ENCODE measurements at places on chromosomes 5 and 9.

- DNase-seq = no peak
- no peak overlapping the region for H3K4me3 ChIP-seq
- no peak overlapping the region for H3K27ac ChIP-seq
Observed at GRCh38 chr5:123300266-123300665, 122.9 kb downstream of the CEP120 start.

GRCh38 chr5:80374188-80374587 is 33.7 kb upstream of the ZFYVE16 start:
- DNase-seq = no peak
- H3K4me3 ChIP-seq = no peak overlapping the region
- no peak overlapping the region for H3K27ac ChIP-seq
- H3K36me3 ChIP-seq = no peaks in the 10 kb centered on the region

- no peaks in the 10 kb centered on the region for H3K36me3 ChIP-seq
- H3K4me3 ChIP-seq = no peak overlapping the region
- H3K27ac ChIP-seq = no peak overlapping the region
- no peaks in the 10 kb centered on the region for H3K4me1 ChIP-seq
Observed at GRCh38 chr5:92401492-92401891, 1018.4 kb upstream of the ARRDC3 start.

- no peaks in the 10 kb centered on the region for H3K27me3 ChIP-seq
- no peaks in the 10 kb centered on the region for H3K4me1 ChIP-seq
- no peak overlapping the region for H3K27ac ChIP-seq
- H3K4me3 ChIP-seq = no peak overlapping the region
Observed at GRCh38 chr5:116265471-116265870, 180.6 kb downstream of the COMMD10 start.

- DNase-seq = no peak
- peaks cover 5% of the 10 kb centered on the region for H3K4me1 ChIP-seq
- no peak overlapping the region for H3K27ac ChIP-seq
- no peak overlapping the region for H3K4me3 ChIP-seq
- peaks cover 46% of the 10 kb centered on the region for H3K27me3 ChIP-seq
- no peaks in the 10 kb centered on the region for H3K36me3 ChIP-seq
Observed at GRCh38 chr9:121734465-121734864, 83.0 kb downstream of the DAB2IP start.

DNA sequence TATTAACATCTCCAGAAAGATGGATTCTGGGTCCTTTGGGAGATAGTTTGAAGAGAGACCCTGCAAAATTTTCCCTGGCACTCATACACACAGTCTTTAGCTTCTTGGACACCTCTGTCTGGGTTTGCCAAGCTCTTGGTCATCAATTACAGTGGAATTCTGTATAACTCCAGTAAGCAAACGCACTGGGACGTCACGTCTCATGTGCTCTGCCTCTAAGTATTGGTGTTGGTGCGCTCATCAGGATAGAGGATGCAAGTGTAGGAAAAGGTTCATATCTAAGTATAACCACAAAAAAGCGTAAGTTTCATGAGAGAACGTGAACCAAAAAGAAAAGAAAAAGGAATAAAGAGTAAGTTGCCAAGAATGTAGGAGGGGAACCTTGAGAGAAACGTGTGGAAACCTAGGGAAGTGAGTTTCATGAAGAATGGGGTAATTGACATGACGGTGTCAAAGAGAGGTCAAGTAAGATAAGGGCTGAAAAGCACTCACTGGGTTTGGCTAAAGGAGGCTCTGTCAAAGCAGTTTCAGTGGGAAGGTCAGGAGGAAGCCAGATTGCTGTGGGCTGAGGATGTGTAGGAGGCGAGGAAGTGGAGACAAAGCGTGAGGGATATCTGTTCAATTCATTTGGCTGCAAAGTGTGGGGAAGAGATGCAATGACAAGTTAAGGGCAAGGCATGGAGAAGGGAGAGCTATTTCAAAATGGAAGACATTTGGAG is 92.7 kb downstream of the RAD23B start:
- H3K27ac ChIP-seq = no peak overlapping the region
- no peak overlapping the region for H3K4me3 ChIP-seq
- no peaks in the 10 kb centered on the region for H3K4me1 ChIP-seq
- no peaks in the 10 kb centered on the region for H3K36me3 ChIP-seq
- peaks cover 4% of the 10 kb centered on the region for H3K27me3 ChIP-seq

DNA sequence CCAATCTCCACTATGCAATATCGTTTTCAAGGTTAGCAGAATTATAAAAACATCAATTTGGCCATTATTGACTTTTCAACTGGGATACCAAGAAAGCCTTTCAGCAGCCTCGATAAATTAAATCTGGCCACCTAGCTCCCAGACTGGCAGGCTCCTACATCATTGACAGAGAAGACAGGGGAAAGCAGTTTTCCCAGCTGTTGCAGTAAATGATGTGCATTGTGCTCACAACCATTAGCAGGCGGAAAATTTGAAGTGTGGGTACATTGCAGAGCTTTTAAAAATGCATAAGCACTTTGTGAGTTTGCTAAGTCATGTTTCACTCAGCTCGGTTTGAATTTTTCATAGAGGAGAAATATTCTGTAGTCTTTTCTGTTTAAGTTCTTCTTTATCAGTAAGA is 297.9 kb downstream of the KCTD16 start:
- no peaks in the 10 kb centered on the region for H3K36me3 ChIP-seq
- no peak overlapping the region for H3K4me3 ChIP-seq
- H3K27me3 ChIP-seq = no peaks in the 10 kb centered on the region
- H3K4me1 ChIP-seq = no peaks in the 10 kb centered on the region
- no peak overlapping the region for H3K27ac ChIP-seq

DNA sequence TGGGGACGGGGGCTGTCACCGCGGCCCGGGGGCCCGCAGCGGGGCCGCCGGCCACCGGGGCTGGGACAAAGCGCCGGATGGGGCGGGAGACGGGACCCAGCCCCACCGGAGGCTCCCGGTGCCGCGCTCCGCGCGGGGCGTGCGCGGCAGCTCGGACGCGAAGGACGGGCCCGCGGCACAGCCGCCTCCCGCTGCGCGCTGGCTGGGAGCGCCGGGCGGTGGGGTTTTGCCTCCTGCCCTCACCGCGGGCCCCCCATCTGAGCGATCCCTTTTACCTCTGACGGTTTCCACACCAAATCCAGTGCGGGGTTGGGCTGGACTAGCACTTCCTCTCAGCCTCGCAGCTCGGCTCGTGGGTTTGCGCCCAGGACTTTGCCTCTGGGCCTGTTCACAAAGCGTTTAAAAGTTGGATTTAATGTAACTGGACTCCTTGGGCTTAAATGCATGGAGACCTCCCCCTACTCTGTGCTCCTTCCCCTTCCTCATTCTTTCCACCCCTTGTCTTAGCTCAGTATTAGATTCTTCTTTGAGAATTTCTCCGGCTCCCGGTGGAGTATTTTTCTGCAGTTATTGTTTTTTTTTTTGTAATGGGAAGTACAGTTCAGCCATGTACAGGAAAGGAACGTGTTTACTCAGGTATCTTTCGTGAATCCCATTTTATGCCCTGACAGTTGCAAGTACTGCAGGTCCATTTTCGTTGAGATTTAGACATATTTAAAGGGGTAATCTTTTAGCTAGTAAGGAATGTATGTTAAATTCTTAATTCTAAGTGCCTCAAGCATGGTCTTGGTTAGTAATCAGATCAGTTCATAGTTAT is 691 bp downstream of the FCHO2 start:
- peaks cover 61% of the 10 kb centered on the region for H3K27me3 ChIP-seq
- peak overlapping the region; percentile 23 for H3K27ac ChIP-seq
- peak; percentile 23 for DNase-seq
- peak overlapping the region; percentile 75 for H3K4me3 ChIP-seq
- peaks cover 2% of the 10 kb centered on the region for H3K36me3 ChIP-seq

DNA sequence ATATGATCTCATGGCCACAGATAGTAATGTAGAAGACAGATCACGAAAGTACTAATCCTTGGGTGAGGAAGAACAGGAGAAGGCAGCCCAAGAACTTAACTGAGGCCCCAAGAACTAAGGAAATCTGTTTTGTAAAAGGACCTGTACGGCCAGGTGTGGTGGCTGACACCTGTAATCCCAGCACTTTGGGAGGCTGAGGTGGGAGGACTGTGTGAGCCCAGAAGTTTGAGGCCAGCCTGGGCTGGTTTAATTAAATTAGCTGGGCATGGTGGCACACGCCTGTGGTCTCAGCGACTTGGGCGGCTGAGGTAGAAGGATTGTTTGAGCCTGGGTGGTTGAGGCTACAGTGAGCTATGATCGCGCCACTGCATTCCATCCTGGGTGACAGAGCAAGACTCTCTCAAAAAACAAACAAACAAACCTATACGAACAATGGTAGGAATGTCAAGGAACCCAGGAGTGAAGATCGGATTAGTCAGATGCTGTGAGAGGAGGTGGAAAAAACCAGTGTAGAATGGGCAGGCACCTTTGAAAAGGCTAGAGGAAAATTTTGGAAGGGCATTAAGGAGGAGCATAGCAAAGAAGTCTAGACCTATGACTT is 283.8 kb upstream of the DMRT1 start:
- H3K27me3 ChIP-seq = peaks cover 23% of the 10 kb centered on the region
- no peaks in the 10 kb centered on the region for H3K36me3 ChIP-seq
- DNase-seq = no peak
- H3K27ac ChIP-seq = no peak overlapping the region
- H3K4me3 ChIP-seq = no peak overlapping the region

Measured in T-helper 2 cell treated with Interferon-gamma antibody and Interleukin-4, amounts not matched to agents 5 μg/mL and 100 μg/mL, for 36 hours (primary cell).